Brain microvascular endothelial cell (primary cell): ENCODE measurements at places on chromosomes 6 and 20.

GRCh38 chr6:23841116-23841515, 284.9 kb upstream of the NRSN1 start:
- DNase-seq, result no peak

GRCh38 chr6:11656491-11656890, 118.9 kb downstream of the TMEM170B start:
- no peak for DNase-seq

GRCh38 chr20:23136893-23137745, 51.0 kb upstream of the CD93 start:
- DNase-seq, result no peak

- no peak for DNase-seq
These were observed 44.4 kb downstream of the DSTN start for GRCh38 chr20:17614176-17614811.

DNA sequence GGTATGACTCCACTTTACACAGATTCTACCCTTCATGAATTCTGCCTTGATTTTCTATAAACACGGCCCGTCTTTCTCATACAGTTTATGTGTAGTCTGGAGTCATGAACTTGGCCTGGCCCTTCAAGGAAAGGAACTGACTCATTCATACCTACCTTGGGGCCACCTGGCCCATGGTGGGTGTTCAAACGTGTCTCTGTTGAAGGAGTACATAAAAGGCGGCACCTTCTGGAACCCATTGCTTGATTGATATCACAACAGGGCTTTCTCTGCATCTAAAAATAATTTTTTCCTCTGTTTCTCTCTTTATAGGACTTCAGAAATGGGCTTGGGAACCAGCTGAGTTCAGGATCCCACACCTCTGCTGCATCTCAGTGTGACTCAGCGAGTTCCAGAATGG, 363.0 kb upstream of the SOX4 start:
- no peak for DNase-seq

DNA sequence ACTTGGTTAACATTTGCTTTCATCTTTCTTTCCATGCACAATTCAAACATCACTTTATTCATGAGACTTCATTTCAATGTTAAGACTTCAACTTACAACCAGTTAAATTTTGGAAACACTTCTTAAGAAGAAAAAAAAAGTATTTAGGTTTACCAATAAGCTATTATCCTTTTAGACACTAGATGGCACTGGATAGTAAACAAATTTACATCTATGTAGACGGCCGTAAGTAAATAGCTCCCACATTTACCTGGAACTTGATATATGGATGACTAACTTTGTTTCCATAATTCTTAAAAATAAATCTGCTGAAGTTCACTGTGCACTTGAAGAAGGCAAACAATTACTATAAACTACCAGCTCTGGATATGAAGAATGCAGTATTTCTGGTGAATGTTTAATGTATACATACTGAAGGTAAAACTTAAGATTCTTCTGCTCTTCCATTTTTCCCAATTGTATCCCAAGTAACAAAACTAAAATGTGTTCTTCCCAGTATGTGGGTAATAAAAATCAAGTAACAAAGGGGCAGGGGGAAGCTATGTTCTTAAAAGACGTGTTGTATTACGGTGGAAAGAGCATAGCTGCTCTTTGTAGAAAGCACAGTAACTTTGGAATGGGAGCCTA, 130.6 kb upstream of the C6orf118 start:
- no peak for DNase-seq

GRCh38 chr6:30806581-30807183, 62.3 kb upstream of the IER3 start:
- no peak for DNase-seq

- DNase-seq, result no peak
These were observed 6.9 kb downstream of the POLH start for GRCh38 chr6:43582911-43583310.

- no peak for DNase-seq
These were observed 6.6 kb upstream of the HEBP2 start for GRCh38 chr6:138397128-138398122.

- no peak for DNase-seq
These were observed 51.0 kb downstream of the KCNK5 start for GRCh38 chr6:39178235-39178634.

- DNase-seq, result no peak
These were observed 63.9 kb upstream of the PLEKHG1 start for GRCh38 chr6:150535818-150536220.

DNA sequence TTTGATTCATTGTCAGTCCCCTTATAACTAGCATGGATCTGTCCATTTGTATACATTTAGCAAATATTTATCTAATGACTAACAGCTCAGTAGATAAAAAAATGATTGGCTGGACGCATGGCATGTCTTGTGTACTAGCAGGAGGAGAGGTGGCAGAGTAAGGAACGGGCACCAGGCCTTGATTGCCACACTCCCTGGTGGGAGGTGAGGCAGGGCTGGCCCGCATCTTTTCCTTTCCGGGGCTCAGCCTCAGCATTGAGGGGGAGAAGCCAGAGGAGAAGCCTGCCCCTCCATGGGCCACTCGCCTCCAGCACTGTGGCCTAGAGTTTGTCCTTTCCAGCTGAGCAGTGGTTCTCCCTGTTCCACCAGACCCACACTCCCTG, 84.9 kb upstream of the TMEM181 start:
- peak; percentile 18 for DNase-seq

DNA sequence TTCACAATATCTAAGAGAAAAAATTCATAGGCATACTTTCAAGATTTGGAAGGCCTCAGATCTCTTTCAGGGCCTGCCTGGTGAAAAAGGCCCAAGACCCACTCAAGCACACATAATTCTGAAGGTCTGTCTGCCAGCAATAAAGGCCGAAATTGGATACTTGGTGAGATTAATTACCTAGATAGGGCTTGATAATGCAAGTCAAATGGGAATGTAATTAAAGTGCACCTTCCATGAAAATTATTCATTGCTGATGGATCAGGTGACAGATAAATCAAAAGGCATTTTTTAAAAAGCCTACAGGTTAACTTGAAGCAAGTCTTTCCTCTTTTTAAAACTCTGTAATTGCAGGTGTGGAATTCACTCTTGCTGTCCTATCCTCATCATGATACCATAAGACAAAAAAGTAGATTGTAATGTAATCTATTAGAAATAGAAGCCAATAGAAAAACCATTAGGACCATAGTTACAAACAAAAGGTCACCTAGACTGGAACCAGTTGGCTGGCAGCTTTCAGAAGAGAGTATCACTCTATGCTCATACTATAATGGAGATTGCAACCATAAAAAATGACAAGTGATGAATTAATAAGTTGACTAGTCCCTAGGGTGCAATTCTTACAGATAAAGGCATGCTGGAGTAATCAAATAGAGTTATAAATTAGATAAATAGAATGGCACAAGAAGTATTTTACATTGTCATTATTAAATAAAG, 77.3 kb downstream of the EPHA7 start:
- DNase-seq, result no peak

DNA sequence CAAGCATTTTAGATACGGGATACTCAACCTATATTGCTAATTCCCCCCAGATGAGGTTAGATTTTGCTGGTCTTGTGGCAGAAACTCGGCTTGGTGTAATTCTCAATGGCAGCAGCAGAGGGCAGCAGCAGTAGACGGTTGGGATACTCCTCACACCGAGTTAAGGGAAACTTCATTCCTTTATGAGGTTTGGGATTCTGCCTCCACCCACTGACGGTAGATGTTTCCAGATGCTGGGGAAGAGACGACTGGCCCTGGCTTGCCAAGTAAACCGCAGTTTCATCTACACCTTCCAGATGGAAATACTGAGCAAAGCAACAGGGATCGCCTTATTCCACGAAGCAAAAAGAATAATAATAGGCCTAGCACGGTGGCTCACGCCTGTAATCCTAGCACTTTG, 8.2 kb upstream of the TBC1D7 start:
- peak; percentile 61 for DNase-seq

DNA sequence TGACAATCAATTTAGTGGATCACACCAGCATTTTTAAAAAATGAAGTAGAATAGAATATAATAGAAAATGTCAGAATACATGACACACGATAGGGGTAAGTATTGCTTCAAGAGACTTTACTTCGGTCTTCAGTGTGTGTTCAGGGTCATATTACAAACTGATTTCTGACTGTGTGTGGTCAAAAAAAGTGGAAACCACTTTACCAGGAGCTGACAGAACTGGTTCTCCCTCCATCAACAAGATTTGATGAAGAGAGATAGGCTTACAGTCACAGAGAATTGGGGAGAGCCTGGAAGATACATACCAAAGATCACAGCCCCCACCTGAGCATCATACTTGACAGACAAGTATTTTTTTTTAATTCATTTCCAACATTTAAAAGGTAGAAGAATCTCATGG, 21.7 kb downstream of the ARMC2 start:
- DNase-seq, result no peak

DNA sequence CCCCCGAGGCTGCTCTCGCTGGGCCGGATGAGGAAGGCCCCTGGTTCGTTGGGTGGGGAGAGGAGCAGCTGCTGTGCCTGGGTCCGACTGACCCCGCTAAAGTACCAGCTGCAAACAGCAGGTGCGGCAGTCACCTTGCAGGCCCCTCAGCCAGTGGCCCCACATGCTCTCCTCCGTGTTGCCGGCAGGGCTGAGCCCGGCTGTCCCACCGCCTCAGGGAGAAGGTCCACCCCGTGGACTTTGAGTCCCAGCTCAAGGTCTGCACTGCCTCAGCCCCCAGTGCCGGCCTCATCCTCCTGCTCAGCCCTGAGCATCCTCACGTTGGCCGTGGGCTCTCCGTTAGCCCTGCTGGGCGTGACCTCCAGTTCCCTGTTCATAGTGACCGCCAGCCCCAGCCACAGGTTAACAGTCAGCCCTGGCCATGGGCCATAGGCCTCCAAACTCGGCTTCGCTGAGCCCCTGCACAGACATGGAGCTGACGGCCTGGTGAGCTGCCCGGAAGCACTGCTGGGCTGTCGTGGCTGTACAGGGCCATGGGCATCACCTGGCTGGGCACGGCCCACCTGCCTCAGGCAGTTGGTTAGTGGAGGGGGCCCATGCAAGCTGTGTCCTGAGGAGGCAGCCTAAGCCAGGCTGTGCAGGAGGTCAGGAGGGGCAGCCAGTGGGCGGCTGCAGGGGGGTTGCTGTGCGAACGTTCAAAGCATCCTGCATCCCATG, 3.1 kb downstream of the SRMS start:
- no peak for DNase-seq

DNA sequence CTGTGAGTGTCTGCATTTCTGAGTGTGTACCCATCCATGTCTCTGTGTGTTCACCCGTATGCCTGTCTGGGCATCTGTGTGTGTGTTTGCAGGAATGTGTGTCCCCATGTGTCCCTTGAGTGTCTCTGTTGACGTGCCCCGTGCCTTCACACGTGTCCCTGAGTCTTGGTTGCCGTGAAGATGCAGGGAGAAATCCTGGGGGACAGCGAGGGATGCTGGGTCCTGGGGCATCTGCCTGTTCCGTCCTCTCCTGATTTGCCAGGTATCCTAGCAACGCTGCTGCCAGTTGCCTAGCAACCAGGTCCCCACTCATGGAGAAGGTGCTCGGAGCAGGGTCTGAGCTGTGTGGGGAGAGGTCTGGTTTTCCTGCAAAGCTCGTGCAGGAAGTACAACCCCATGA, 6.0 kb upstream of the LKAAEAR1 start:
- no peak for DNase-seq

GRCh38 chr6:132096245-132096644, 145.1 kb upstream of the CCN2 start:
- DNase-seq, result no peak

DNA sequence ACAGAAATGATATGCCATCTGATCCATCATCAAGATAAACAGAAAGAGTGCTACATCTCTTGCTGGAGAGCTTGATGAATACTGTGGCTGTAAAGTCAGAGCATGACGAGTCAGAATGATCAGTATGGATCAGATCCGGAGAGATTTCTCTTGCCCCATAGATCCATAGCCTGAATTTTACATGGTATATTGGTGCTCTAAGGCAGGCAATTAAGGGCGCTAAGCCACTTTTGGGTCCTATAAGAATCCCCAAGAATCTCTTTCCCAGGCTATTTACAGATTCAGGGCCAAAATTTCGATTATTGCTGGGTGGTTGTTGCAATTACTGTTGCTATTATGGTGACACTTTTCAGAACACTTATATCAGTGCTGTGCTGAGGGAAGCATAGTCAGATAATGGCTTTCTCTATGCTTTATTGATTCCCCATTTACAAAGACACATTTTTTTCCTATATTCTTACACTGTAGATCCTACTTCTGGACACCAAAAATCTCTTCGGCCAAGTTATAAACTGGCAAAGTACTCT, 94.4 kb downstream of the ADGRB3 start:
- DNase-seq, result no peak

DNA sequence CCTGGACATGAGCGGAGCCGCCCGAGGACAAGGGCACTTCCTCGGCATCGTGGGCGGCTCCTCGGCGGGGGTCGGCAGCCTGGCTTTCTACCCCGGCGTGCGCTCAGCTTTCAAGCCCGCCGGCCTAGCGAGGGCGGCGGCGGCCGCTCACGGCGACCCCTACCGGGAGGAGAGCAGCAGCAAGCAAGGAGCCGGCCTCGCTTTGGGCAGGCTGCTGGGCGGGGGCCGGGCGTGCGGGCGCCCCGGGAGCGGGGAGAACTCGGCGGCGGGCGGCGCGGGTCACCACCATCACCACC, 6.7 kb downstream of the PRDM13 start:
- no peak for DNase-seq

- no peak for DNase-seq
These were observed 56.2 kb upstream of the RIPOR2 start for GRCh38 chr6:24991810-24992467.

GRCh38 chr6:9647071-9647445, 767.8 kb downstream of the TFAP2A start:
- DNase-seq, result no peak
